CD8-positive, alpha-beta memory T cell (primary cell): ENCODE measurements at places on chromosomes 1 and 21.
A peak's percentile ranks its signal among the peaks of the same experiment; 100 is the strongest.

GRCh38 chr1:85656948-85657347 lies 51.3 kb downstream of the ZNHIT6 start:
- DNase-seq: no peak

DNA sequence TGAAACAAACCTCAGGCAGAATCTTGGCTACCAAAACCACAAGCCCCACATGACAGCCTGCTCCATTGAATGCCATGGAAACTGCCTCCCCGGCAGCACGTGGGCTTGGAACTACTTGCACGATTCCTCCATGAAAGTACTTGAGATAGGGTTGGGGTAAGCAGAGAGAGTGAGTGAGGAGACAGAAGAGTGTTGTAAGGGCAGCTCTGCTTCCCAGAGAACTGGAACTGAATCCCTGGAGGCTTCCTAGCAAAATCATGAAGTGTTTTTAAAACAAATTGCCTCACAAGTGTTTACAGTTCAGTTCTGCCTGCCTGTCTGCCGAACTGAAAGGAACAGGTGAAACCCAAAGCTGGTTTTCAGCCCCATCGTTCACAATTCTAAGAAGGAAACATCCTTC lies 35.3 kb upstream of the DNASE2B start:
- DNase-seq: no peak

- no peak for DNase-seq
Measured at GRCh38 chr1:115274467-115274866, 63.6 kb downstream of the NGF start.

GRCh38 chr1:77539519-77540142 lies 142.8 kb downstream of the ZZZ3 start:
- DNase-seq: no peak

DNA sequence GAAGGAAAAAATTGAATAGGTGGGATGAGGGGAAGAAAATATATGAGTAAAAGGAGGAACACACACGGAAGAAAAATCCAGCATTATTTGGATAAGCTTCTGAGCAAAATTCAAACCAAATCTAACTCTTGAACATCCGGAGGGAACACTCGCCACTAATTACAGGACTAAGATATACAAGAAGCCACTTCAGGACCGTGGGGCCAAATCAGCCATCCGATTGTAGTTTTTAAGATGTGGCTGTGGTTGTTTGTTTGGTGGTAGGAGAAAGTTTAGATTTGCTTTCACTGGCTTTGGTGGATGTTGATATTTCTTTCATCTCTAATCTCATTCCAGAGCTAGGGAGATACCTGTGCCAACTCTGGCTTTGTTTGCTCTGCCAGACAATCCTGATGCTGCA lies 43.7 kb upstream of the ADAMTS1 start:
- no peak for DNase-seq

DNA sequence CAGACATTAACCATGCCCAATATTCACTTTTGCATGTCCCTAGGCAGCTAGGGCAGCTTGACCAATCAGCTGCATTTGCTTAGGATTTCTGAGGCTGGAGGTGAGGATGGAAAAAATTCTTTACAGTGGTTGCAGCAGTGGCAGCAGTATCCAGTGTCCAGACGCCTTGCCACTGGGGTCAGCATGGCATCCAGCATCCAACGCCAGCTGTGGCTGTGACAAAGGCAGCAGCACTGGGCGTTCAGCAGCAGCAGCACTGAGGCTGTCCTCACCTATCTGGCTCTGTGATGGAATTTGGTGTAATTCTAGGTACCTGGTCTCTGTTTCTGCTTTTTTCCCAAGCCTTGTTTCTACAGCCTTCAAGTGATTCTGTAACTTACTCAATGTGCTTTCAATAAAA lies 15.5 kb downstream of the RHBDL2 start:
- no peak for DNase-seq

DNA sequence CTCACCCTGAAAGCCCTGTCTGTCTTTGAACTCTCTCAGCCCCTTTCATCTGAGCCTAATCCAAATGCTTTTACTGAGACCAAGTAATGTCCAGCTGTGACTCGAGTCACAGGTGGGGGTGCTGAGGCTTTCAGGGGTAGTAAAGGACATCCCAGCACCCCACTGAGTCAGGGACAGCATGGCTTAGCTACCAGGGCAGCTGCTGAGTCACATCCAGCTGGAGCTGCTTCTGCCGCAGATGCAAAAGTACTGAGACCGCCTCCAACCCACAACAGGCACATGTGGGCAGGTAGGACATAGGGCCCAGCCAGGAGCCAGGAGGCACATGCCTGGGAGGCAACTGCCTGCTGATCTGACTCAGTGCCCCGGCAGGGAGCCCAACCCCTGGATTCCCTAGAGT lies 6.7 kb upstream of the VSIG8 start:
- DNase-seq: no peak

DNA sequence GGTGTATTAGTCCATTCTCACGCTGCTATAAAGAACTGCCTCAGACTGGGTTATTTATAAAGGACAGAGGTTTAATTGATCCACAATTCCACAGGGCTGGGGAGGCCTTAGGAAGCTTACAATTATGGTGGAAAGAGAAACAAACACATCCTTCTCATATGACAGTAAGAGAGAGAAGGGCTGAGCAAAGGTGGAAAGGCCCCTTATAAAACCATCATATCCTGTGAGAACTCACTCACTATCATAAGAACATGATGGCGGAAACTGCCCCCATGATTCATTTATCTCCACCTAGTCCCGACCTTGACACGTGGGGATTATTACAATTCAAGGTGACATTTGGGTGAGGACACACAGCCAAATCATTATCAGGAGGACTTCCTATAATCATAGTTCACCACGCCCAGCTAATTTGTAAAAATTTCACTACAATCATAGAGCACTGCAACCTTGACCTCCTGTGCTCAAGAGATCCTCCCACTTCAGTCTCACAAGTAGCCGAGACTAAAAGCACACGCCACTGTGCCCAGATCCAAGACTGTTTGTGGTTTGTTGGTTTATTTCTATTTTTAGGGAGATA lies 164.9 kb downstream of the RERE start:
- DNase-seq: no peak

GRCh38 chr1:181669246-181669645 lies 185.9 kb downstream of the CACNA1E start:
- no peak for DNase-seq

GRCh38 chr1:180154325-180155181 lies at the start of gene QSOX1:
QSOX1 (plus strand) TSS chr1:180154869; CDS start chr1:180154908, 39 bp downstream.
- DNase-seq: peak; percentile 84

DNA sequence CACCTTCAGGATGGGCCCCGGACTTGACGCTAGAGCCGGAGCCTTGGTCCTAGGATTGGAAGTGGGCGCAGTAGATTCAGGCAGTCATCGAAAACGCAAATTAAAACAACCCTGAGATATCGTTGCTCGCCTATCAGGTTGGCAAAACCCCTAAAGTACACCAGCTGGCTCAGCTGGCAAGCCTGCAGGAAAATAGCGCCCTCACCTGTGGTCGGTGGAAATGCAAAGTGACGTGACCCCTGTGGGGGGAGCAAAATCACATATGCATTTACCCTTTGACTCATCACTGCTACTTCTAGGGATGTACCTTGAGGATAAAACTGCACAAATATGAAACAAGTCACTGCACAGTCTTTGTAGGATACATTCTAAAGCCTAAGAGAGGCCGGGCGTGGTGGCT lies 170.3 kb upstream of the TMEM51 start:
- no peak for DNase-seq

GRCh38 chr1:53636621-53637171 lies 102.3 kb downstream of the GLIS1 start:
- no peak for DNase-seq

DNA sequence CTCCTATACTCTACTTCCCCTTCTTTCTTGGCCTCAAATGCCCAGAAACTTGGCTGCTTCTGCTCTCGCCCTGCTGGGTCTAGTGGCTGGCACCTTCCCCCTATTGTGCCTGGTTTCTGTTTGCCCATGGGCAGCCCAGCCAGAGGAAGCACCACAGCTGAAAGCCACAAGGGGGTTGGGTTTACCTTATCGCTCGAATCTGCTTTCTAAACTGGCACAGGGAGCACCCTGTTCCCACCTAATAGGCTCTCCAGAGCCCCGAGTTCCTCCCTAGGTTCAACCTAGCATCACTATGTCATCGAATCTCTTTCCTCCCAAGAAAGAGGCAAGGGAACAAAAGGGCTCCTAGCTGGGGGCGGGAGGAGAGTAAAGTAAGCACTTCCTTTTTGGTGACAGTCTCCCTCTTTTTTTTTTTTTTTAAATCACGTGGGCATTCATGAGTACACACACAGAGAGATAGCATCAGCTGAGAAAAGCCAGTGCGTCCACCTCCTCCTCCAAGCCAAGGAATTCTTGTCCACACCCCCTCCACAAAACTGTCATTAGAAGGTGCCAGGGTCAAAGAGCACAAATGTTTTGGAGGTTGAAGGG lies 72.8 kb downstream of the PLEKHA6 start:
- DNase-seq: peak; percentile 55

DNA sequence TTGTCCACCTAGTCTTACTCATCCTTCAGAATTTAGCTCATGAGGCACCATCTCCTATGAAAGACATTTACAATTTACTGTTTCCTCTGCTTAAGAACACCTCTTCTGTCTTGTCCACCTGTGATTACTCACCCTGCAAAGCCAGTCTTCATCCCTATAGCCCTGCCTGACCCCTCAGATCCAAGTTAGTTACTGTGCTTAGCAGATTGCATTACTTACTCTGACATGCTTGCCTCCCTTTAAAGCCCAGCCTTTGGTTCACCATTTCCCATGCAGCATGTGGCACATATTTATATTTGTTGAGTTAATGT lies 60.9 kb upstream of the VCAM1 start:
- DNase-seq: no peak

GRCh38 chr1:64938991-64939390 lies 27.4 kb downstream of the JAK1 start:
- DNase-seq: no peak

- DNase-seq: no peak
Measured at GRCh38 chr21:41374867-41375533, 13.2 kb downstream of the MX2 start.

DNA sequence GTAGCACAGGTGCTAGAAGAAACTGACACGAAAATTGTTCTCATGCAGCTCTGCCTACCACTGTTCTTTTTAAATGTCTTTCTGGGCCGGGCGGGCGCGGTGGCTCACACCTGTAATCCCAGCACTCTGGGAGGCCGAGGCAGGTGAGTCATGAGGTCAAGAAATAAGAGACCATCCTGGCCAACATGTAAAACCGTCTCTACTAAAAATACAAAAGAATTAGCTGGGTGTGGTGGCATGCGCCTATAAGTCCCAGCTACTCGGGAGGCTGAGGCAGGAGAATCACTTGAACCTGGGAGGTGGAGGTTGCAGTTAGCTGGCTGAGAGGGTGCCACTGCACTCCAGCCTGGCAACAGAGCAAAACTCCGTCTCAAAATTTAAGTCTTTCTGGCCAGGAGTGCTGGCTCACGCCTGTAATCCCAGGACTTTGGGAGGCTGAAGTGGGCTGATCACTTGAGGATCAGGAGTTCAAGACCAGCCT lies 947 bp upstream of the RIT1 start:
- DNase-seq: no peak

- DNase-seq: no peak
Measured at GRCh38 chr21:14072761-14073535, 137.8 kb downstream of the LIPI start.

- DNase-seq: no peak
Measured at GRCh38 chr1:3852711-3853485, 4.1 kb downstream of the CEP104 start.

- no peak for DNase-seq
Measured at GRCh38 chr21:45740491-45741357, 97.2 kb downstream of the PCBP3 start.

DNA sequence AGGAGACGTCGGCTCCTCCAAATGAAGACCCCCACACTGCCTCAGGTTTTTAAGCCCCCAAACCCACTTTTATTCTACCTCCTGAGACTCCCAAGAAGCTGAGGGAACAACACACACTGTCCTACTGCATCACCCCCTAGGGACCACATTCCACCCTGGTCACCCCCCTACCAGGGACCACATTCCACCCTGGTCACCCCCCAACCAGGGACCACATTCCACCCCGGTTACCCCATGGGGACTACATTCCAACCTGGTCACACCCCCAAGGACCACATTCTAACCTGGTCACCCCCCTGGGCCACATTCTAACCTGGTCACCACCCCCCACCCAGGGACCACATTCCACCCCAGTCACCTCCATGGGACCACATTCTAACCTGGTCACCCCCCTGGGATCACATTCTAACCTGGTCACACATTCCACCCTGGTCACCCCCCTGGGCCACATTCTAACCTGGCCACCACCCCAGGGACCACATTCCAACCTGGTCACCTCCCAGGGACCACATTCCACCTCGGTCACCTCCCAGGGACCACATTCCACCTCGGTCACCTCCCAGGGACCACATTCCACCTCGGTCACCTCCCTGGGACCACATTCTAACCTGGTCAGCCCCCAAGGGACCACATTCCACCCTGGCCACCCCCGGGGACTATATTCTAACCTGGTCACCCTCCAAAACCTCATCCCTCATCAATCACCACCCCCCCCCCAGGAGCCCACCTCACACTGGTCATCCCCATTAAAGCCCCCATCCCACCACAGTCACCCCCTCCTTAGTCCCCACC lies 587.6 kb downstream of the NPHP4 start:
- no peak for DNase-seq

GRCh38 chr1:220594356-220594755 lies 66.4 kb downstream of the MARK1 start:
- DNase-seq: no peak

DNA sequence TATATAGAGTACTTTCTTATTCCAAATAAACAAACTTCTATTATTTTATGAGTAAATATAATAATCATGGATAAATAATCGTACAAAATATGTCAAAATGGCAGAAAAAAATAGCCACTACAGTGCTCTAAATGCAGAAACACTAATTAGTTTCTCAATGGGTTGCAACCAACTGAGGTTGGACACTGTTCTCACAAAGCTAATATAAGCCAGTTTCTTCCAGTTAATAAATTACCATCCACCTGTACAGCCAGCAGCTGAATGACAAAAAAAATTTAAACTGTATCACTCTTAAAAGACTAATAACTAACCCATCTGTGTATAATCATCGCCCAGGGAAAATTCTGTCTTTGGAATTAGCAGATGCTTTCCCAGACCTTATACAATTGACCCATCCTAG lies 36.9 kb downstream of the GDAP2 start:
- no peak for DNase-seq

GRCh38 chr1:234969581-234970400 lies 158.8 kb downstream of the TOMM20 start:
- DNase-seq: no peak

- no peak for DNase-seq
Measured at GRCh38 chr1:244291236-244292201, 160.2 kb downstream of the ADSS2 start.

- DNase-seq: no peak
Measured at GRCh38 chr1:31798433-31799195, 17.2 kb downstream of the SPOCD1 start.

GRCh38 chr21:36021251-36021837 lies 39.0 kb downstream of the SETD4 start:
- no peak for DNase-seq

DNA sequence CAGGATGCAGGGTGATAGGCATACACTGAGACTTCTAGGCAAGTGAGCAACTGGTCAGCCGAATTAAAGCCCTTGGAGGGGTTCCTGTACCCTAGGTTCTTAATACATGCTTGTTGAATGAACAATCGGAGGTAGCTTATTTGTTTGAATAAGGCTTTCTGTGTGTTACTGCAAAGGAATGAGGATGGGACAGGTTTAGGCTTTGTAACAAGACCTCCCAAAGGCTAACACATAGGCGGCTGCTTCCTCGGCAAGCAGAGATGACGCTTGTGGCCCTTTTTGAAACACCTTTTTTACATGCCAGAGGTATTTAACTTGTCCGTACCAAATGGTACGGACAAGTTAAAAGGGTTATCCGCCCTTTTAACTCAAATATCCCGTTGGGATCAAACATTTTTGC lies 511.6 kb downstream of the KIF26B start:
- DNase-seq: no peak
